CD4-positive, alpha-beta T cell treated with Interleukin-12 subunit alpha and Interleukin-12 subunit beta, for 1 hour (primary cell): ENCODE measurements at places on chromosomes 4 and X.

DNA sequence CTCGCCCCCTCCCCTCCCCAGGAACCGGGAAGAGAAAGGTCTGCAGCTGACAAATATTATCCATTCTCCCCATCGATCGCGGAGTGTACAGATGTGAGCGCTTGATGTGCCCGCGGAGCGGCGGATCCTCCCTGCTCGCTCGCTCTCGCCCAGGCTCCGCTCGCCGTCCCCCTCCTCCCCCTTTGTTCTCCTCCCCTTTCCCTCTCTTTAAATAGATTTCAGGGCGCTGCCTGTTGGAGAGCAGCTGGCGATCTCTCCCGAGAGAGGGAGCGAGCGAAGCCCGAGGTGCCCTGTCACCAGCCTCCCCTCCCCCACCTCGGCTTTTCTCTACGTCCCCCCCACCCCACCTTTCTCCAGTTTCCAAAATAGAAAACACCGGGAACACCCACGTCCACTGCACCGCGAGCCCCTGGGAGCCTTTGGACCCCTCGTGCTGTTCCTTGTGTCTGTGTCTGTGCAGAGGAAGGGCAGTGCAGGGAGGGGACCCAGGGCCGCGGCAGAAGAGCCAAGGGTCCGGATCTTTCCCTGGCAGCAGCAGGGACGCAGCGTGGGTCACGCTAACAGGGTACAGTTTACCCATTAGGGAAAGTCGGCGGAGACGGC lies 56.6 kb upstream of the BCOR start:
- no peak for DNase-seq

GRCh38 chrX:46561824-46562657 lies 11.5 kb upstream of the CHST7 start:
- no peak for DNase-seq

- no peak for DNase-seq
Measured at GRCh38 chr4:48570646-48571220, 80.7 kb downstream of the ZAR1 start.

DNA sequence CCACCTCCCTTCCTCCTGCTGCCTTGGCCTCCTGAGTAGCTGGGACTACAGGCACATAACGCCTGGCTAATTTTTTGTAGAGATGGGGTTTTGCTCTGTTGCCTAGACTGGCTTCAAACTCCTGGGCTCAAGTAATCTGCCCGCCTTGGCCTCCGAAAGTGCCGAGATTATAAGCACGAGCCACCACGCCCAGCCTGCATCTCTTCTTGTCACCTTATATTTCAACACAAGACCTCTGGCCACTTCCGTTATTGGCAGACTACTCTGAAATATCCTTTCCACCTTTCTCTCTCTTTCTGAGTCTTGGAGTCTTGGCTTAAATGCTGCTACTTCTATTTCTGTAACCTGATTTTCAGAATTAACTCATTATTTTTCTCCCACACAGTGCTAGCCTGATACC lies 5.6 kb downstream of the KIAA0232 start:
- no peak for DNase-seq

DNA sequence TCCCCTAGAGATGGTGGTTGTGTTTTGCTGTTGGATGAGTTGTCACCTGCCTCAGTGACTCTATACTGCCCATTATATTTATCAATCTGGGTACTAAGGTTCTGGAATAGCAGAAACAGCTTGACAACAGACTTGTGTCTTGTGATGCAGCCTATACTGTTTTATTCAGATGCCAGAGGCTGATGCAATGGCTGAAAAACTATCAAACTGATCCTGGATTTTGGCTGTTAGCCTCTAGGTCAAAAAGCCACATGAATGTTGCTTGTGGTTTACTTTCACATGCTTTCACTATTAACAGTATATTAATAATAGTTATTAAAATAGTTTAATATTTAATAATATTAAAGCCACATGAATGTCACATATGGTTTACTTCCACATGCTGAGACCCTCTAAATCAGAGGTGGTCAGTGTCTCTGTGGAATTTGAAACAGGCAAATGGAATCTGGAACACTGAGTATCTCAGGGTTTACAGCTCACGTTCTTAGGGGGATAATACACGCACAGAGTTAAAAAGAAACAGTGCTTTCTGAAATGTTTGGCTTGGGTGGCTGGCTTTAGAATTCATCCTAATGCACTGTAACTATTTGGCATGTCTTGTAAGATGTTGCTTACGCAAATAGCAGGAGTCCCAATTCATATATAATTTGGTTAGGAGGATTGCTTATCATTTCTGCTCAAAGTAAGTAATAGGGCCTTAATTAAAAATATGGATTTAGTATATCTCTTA lies 82.5 kb upstream of the LCORL start:
- no peak for DNase-seq

- no peak for DNase-seq
Measured at GRCh38 chrX:102604327-102604726, 5.0 kb downstream of the ARMCX5 start.

GRCh38 chr4:3355266-3355748 lies 62.5 kb downstream of the RGS12 start:
- DNase-seq = no peak

GRCh38 chr4:155805016-155805415 lies 46.2 kb downstream of the GUCY1B1 start:
- DNase-seq = no peak

DNA sequence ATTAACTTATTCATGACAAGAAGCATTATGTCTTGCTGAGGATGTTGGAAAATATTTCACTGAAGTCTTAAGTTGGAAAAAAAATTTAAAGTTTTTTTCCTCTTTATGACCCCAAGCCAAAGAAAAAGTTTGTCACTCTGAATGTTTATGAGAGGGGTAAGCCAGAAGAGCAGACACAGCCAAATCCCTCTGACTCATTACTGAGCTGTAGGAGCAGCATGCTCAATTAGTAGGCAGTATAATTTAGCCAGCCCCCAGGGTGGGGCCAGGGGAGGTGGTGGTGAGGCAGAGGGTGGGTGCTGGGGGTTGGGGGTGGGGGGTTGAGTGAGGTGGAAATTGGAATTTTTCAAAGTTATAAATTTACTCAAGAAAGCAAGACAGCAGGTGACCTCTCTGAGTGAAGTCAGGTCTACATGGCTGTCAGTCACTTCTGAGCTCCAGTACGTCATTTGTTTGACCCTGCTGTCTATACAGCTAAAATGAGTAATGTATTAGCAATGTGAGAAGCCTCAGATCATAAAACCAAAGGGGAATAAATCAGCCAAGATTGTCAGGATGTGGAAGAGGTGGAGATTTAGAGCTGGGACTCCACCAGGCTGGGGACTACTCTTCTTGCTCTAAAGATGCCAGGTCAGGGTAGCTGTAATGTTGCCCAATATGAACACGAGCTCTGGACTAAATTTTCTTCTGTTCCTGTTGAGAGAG lies 98.8 kb upstream of the NDP start:
- no peak for DNase-seq

DNA sequence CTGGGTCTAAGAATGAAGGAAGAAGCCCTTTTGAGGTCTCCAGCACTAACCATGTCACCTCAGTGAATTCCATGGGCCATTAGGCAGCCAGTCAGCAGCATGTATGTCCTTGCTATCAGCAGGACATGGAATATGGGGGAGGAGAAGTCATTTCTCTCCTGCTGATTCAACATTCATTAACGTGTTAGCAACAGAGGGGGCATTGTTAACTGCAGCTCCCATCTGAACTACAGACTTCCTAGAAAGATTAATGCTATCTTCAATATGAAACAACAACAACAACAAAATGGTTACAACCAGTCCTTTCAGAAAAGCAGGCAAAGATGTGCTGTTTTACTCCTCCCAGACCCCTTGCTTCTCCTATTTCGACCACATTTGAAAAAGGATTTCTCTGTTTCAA lies 120.4 kb upstream of the SLC34A2 start:
- no peak for DNase-seq

DNA sequence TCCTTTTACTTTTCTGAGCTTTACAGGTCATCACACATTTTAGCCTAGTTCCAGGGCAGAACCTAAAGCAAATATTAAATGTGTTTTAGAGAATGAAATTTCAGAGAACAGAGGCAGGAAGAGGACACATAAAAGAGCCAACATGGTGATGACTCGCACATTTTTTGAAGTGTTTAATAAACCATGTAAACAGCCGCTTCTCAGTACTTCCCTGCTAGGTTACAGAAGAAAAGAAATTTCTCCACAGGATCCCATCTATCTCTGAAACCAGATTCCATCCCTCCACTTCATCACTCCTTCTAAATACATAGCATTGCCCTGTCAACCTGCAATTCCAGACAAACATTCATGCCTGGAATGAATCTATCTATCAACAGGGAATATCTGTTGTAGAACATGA lies 949.5 kb upstream of the PCDH7 start:
- no peak for DNase-seq

DNA sequence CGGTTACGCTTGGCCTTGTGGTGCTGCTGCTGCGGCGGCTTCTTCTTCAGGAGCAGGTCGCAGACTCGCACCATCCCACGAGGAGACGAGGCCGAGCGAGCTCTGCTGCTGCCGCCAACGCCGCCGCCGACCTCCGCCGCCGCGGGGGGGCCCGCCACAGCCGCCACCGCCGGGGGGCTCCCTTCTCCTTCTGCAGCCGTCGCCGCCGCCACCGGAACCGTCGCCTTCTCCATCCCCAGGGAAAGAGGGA lies 237 bp downstream of the ANKRD17 start:
- no peak for DNase-seq

- no peak for DNase-seq
Measured at GRCh38 chrX:47182106-47182700, 11.4 kb upstream of the UBA1 start.
